Fibroblast of skin of left quadriceps (primary cell): ENCODE measurements at places on chromosomes 7 and 10.
A peak's percentile ranks its signal among the peaks of the same experiment; 100 is the strongest.

GRCh38 chr10:4719671-4720070, 106.3 kb upstream of the AKR1E2 start:
- DNase-seq = no peak

DNA sequence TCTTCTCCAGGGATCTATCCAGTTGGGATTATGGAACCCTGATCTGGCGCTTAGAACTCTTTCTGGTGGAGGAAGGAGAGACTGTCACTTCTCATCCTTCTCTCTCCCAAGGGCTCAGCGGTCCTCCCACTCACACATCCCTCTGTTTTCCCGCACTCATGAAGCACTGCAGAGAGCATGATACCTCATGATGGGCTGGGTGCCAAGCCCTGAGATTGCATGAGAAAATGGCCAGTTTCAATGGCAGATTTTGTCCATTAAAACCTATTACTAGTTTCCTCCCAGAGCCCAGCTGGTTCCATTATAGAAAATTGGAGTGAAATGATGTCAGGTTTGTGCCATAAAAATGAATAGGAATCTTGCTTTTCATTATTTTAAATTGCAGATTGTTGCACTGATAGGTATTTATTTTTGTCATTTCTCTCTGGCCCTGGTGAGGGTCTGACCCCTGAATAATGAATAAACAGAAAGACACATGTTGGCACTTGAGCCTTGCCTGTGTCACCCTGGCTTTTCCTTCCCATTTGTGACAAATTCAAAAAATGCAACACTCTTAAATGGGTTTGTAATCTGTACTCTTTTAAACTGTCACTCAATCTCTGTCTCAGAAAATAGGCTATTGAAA, 1151.1 kb downstream of the TYW1 start:
- no peak for DNase-seq

DNA sequence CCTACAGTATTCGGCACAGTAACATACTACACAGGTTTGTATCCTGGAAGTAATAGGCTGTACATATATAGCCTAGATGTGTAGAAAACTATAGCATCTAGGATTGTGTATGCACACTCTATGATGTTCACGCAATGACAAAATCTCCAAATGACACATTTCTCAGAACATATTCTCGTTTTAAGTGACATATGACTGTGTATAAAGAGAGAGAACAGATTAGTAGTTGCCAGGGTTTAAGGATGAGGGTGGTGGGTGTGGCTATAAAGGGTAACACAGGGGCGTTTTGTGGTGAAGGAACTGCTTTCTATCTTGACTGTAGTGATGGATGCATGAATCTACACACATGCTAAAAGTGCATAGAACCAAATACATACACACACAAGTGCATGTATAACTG, 101.2 kb downstream of the ARL4A start:
- no peak for DNase-seq

DNA sequence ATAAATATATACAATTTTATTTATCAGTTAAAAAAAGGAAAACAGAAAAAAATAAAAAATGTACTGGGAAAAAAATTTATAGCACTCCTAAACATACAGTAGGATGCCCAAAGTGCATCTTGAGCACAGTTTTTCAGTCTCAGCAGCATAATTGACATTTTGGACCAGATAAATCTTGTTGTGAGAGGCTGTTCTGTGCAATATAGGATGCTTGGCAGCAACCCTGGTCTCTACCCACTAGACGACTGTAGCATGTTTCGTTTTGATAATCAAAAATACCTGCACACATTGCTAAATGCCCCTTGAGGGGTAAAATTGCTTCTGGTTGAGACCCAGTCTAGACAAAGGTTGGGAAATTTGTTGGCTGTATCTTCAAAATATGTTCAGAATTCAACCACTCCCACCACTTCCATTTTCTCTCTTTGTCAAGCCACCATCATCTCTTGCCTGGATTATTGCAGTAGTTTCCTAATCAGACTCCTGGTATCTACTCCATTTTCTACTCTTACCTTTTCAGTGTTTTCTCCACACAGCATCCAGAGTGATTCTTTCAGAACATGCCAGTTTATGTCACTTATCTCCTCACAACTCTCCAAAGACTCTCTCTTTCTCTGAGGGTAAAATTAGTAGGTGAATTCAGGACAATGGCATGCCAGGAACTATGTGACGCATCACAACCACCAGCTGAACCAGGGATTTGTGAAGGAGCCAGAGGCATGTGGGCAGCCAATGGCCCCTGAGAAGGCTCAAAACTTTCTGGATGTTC, 91.4 kb downstream of the GPR85 start:
- no peak for DNase-seq

- DNase-seq = no peak
Observed at GRCh38 chr10:119290301-119291048, 83.1 kb downstream of the GRK5 start.

DNA sequence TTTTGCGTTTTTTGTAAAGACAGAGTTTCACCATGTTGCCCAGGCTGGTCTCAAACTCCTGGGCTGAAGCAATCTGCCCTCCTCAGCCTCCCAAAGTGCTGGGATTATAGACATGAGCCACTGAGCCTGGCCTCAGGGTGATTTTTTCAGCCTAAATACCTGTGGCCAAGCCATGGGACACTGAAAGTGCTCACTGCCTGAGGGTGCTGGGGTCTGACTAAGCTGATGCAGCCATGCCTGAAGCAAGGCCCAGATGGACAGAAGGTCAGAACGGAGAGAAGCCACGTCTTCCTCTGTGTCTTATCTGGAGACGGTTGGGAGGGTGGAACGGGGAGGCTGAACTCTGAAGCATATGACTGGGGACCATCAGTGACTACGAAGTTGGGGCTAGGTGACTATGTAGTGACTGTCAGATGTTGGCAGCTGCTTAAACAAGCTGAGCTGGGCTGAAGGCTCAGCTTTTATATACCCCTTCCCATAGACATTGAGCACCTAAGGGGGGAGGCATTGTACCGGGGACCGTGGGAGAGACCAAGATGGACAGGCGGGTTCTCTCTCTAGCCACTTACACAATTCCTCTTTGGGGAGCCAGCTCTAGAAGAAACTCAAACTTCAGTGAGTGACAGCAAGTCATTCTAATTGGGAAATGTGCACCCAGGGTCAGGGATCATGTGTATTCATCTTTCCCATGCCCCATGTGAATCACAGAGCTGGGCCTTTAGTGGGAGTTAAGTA, 73.3 kb upstream of the HABP2 start:
- no peak for DNase-seq

DNA sequence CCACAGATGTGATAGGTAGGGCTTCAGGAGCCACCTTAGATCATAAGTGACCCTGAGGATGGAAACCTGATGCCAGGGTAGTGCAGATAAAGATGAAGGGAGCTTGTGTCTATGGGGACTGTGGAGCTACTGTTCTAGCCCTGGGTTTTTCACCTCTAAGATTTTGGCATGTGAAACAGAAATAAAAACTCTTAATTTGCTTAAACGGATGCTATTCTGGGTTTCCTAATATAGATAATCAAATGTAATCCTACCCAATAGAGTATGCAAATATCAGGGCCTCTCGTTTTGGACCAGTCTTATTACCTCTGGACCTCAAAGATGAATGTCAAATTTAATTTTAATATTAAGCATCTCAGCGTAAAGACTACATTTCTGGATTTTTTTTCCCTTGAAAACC, 49.3 kb downstream of the ABCB4 start:
- no peak for DNase-seq

- DNase-seq = no peak
Observed at GRCh38 chr7:47803025-47803424, 145.2 kb downstream of the PKD1L1 start.

DNA sequence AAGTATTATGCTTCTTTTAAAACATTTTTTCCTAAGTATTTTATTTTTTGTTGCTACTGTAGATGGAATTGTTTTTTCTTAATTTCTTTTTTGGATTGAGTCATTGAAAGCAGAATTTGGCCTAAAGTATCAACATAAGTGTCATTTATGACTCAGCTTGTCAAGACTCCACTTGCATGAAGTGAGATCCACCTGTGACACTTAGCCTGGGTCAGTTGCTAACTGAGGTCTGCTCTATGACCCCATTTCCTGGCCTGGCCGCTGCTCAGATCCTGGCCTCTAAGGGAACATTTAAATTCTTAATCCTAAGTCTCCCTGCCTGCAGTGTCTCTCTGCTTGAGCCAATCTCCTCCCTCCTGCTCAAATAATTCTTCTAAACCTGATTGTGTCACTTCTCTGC, 35.5 kb downstream of the TMEM270 start:
- DNase-seq = no peak

GRCh38 chr10:47165711-47166404, 134.1 kb upstream of the GDF10 start:
- DNase-seq = peak; percentile 70

DNA sequence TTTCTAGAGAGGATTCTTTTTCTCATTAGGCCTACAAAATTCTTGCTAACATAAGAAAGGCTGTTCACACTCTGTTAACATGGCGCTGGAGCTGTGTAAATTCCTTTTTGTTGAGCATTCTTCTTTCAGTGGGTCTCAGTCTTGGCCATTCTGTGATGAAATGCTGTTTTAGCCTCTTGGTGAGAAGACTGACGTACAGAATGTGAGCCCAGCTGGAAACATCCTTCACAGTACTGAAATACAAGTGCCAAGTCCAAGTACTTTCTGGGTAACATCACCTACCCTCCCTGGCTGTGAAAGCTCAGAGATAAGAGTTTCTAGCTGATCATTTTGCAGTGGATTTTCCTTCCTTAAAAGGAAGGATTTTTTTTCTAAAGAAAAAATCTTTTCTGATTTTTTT, 231.8 kb downstream of the AHR start:
- DNase-seq = no peak
